ENCODE measurements at places on chromosomes 5 and 9.

GRCh38 chr9:110214090-110214489 lies 6.1 kb upstream of the C9orf152 start:
- no peak for DNase-seq

GRCh38 chr5:179913461-179913860 lies 5.8 kb upstream of the TBC1D9B start:
- no peak for DNase-seq

DNA sequence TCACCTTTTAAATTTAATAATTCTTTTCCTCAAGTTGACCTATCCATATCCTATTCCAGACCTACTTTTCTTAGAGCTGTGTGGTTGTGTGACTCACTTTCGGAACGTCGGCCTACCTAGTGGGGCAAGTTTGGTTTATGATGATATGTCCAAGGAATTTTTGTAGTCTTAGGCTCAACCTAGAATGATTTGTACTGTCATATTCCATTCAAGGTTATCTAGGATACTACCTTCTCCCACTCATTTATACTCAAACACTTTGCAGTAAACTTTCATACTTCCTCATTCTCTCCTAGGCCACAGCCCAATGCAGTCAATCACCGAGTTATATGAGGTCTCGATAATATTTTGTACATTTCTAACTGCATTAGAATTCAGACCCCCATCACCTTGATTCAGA lies 61.9 kb downstream of the PIK3R1 start:
- DNase-seq = no peak

DNA sequence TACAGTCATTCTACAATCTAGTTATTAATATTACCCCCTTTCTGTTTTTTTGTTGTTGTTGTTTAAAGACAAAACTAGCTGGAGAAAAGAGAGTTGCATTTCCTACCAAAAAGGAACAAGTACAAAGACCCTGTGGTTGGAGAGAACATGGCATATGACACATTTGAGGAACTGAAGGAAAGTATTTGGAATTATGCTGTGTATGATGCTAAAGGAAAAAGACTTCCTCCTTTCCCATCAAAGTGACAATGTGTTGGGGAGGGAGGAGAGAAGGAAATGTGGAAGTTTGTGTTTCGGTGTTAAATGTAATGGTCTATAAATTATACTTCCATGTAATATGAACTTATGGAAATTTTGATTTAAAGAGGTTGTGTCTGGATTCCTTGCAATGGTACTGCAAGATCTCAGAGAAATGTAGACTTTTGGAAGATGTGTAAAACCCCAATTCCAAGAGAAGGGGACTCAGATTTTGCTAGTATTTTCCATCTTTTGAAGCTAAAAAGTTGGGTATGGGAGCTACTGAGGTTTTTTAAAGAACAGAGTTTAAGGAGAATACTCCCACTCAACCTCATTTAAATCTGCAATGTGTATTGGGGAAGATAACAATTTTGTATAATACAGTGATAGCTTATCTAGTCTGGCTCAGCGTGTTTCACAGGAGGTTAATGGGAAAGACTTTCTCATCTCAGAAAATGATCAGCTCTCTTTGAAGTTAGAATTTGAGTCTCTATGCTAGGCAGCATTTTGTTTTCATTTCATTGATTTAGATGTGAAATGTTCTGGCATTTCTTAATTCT lies 15.4 kb upstream of the TNFSF8 start:
- no peak for DNase-seq

DNA sequence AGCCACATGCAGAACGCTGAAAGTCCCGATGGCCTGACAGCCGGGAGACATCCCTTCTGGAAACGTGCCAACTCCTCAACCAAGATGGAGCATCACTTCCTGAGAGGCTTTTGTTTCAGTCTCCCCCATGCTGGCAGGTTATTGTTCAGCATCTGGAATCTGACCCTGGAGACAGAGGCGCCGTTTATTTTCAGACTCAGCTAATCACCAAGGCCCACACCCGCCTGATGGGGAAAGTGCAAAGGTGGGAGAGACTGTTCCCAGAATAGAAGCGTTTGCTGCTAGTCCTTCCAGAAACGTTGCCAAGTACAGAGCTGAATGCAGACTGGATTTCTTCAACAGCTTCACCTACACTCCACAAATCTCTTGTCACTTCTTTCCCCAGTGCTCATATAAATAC lies 41.8 kb upstream of the S1PR3 start:
- peak; percentile 3 for DNase-seq

- peak; percentile 33 for DNase-seq
Observed at GRCh38 chr9:129175825-129176633, 2.0 kb downstream of the IER5L start.

- no peak for DNase-seq
Observed at GRCh38 chr5:169978714-169979113, 1.6 kb downstream of the INSYN2B start.

GRCh38 chr5:171236651-171237050 lies 72.4 kb upstream of the TLX3 start:
- DNase-seq = no peak

DNA sequence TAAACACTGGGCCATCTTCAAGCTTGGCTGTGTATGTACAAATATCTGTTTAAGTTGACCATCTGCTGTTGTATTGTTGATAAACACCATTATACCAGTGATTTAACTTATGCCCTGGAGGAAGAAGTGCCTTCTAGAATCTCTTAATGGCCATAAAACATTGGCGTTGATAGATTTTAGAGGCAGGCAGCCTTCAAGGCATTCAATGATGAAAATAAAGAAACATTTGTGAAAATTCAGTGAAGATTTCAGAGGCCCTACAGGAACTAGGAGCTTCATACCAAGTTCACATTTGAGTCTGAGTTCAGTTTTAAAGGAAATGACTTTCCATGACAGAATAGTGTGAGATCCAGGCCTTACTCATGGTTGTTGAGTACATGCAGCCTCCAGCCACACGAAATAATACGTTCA lies 52.2 kb downstream of the MAP1B start:
- DNase-seq = no peak

- no peak for DNase-seq
Observed at GRCh38 chr5:93382188-93382825, 198.7 kb downstream of the NR2F1-AS1 start.

DNA sequence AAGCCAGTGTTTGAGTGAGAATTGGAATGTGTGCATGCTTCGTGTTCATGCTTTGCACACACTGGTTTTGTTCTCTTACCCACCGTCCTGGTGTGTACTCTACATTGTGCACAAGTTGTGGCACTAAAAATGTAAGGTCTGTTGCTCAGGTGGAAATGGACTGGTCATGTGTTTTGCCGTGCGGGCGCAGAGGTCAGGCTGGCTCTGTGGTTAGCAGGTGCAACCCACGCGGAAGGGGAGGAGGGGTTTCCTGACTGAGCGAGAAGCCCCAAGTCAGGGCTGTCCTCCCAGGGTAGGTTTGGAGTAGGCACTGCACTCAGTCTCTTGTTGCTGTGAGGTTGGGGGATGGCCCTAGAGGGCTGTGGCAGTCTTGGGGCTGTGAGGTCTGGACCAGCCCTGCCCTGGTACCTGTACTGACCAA lies 86.6 kb downstream of the EHMT1 start:
- no peak for DNase-seq

DNA sequence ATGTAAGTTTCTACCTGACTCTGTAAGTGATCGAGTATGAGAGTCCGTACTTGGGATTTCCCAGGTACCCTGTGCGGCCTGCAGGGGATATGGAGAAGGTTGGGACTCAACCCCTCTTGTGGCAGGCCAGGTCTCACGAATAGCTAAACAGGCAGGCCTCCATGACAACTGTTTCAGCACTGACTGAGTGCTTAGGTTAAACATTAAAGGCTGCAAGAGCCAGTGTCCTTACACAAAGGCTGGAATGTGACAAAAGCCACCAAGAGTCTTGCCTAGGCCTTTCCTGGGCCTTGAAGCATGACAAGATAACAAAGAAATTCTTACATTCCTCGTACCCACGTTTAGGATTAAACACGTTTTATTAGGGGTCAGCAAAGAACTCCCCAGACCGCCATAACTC lies 58.6 kb downstream of the THBS4 start:
- DNase-seq = no peak

- no peak for DNase-seq
Observed at GRCh38 chr9:8907868-8908267, 1108.3 kb upstream of the DMAC1 start.

DNA sequence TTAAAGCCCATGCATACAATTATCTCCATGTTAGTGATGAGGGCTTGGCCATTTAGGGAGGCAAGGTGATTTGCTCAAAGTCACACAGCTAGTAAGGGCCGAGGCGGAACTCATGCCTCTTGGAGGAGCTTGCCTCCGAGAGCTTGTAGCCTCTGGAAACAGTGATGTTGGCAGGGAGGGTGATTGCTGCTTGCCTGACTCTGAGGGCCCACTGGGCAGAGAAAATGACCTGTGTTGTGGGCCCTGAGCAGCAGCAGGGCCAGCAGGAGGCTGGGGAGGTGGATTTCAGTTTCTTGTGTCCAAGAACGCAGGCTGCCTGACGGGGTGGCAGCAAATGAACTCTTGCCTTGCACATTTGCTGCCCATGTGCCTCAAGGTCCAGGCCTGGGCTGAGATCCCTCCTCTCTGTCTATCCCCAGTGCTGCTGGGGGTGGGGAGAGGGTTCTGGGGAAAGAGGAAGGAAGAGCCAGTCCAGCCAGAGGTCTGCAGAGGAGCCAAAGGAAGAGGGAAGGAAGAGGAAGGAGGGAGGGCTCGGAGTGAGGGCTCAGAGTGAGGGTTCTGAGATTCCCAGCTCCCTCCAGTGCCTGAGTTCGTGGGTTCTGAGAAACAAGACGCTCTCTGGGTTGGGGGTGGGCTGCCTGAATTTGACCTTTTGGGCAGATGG lies 16.2 kb upstream of the PTGS1 start:
- no peak for DNase-seq

DNA sequence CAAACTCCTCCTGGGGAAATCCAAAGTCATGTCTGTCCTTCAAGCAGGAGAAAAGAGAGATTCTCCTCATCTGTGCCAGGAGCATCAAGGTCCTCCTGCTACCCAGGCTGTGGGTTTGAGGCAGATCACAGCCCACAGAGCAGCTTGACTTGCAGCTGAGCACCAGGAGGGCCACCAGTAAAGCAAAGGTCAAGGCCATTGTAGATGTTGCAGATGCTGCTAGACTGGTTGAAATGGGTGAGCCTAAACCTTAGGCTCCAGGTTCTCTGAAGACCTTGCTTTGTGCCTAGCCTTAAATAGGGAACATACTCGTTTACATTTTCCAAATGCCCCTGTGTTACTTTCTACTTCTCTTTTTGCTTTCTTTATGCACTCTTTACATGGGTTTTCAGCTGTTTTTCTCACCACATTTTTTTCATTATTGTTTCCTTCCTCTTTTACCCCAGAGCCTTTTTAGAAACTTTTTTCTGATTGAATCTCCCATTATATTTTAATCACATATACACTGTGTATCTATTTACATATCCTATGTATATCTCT lies at the start of gene IFNA2:
IFNA2 (minus strand) TSS at position 268 of the 540 bp plus-strand sequence; CDS start at position 199, 69 bp downstream.
- no peak for DNase-seq

DNA sequence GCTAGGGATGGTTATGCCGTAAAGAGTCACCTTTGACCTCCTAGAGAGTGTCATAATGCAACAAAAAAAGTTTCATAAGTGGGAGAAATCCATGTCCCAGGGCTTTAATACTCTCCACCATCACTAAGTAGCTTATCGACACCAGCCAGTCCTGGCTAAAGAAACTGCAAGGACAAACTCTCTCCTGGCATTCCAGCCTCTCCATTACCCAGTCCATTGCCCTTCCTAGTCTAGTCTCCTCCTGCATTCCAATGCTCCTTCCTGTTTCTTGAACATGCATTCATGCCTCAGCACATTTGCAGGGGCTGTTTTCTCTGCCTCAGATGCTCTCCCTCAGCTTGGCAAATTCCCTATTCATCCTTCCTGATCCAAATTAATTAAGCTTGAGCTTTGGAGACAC lies 364.1 kb downstream of the BRINP1 start:
- no peak for DNase-seq

Data from NCI-H2227 treated with DMSO at 0.1 percent for 48 hours (cell line).